Osteocyte (in vitro differentiated cells): ENCODE measurements at places on chromosomes 7 and 10. TPM values are rescaled to one million over a fixed set of nuclear protein-coding genes. Genes with fewer than 3 reads are reported as not detected.

Gene TMEM139
- not detected in 2 replicates for total RNA-seq

Gene AVL9
- total RNA-seq, result 21.2 and 28.4 TPM in 2 replicates

DNA sequence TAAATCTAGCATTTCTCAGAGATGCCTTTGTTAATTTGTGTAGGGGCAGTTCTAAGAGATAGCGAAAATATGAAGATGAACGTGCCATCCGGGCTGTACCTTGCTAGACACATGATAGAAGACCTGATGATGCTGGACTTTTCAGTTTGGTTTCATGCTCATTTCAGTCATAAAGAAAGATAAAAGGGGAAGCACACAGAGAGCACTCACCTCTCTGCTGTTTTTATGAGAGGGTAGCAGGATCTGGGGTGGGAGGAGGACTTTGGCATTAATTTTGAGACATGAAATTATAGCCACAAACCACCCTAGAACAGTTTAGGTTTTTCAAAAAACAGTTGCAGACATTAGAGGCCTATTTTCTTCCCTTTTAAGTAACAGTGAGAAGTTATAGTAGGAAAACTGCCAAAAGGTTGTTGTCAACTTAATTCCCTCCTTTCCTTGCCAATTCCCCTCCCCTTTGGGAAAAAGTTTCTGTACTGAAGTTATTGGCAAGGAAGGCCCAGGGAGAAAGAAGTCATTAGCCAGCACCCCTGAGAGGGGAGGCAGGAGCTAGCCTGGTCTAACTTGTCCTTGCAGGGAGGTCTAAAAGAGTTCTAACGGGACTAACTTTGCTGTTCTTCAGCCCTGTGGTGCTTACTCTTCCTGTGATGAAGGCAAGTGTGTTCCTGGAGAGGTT, 2.6 kb downstream of the ST7 start:
- no peak for DNase-seq

GRCh38 chr7:84982199-84982598, 204.7 kb downstream of the SEMA3D start:
- DNase-seq, result no peak

DNA sequence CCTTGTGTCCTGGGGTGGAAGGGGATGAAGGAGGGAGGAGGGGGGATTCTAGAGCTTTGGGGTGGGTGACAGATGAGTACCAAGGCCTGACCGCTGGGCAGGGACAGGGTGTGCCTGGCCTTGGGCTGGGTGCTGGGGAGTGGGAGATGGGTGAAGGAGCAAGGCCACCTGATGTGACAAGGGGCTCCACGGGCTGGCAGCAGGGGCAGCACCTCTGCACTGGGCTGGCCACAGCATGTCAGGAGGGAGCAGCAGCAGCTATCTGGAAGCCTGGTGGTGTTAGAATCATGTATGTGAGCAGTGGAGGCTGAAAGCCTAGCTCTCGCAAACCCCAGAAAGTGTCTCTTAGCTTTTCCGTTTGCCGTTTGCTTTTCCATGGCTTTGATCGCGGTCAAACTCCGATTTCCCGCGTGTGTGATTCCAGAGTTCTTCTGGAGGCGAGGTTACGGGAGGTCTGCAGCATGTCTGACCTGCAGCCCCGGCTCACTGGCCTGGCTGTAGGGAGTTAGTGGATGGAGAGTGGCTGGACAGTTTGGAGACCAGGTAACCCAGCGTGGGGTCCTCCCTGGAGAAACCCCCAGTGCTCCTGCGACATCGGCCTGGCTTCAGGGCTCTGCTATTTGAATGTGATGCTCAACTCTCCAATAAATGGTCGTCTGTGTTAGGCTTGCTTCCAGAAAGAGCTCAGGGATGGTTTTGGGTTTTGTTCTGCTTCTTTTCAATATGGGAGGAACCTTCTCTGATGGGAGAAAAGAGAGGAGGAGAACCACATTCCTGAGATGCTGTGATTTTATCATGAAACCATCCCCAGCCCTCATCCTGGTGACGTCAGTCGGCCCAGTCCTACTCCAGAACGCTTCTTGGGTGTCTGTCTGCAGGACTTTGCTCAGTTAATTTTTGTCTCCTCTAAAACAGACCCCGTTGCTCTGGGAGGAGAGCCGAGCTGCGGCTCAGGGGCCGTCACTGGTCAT, 105.5 kb downstream of the CUX1 start:
- DNase-seq, result no peak

DNA sequence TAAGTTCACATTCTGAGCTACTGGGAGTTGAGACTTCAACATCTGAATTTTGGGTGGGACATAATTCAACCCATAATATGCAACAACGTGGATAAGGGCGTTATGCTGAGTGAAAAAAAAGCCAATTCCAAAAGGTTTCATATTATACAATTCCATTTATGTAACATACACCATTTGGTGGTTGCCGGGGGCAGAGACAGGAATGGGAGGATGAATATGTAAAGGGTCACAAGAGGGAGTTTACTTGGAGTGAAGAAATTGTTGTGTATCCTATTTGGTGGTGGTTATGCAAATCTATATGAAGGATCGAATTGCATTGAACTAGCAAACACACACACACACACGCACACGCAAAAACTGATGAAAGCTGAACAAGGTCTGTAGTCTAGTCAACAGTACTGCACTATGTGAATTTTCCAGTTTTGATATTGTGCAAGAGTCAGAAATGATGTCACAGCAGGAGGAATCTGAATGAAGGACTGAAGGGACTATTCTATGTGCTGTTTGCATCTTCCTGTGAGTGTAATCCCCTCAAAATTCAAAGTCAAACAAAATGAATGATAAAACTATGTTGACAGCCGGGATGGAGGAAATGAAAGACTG, 249.2 kb upstream of the HABP2 start:
- no peak for DNase-seq

DNA sequence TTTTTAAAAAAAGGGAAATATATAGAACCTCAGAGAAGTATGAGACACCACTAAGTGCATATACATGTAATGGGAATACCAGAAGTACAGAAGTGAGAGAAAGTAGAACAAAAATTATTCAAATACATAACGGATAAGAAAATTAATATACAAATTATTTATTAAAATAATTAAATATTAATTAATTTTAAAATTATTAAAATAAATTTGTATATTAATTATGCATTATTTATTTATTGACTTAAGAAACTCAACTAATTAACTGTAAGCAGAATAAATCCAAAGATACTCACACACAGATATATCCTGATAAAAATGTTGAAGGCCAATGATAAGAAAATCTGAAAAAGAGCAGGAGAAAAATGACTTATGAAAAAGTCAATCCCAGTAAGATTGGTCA, 1333.5 kb upstream of the CELF2 start:
- no peak for DNase-seq

- no peak for DNase-seq
Measured at GRCh38 chr7:157347217-157347904, 10.6 kb downstream of the DNAJB6 start.

DNA sequence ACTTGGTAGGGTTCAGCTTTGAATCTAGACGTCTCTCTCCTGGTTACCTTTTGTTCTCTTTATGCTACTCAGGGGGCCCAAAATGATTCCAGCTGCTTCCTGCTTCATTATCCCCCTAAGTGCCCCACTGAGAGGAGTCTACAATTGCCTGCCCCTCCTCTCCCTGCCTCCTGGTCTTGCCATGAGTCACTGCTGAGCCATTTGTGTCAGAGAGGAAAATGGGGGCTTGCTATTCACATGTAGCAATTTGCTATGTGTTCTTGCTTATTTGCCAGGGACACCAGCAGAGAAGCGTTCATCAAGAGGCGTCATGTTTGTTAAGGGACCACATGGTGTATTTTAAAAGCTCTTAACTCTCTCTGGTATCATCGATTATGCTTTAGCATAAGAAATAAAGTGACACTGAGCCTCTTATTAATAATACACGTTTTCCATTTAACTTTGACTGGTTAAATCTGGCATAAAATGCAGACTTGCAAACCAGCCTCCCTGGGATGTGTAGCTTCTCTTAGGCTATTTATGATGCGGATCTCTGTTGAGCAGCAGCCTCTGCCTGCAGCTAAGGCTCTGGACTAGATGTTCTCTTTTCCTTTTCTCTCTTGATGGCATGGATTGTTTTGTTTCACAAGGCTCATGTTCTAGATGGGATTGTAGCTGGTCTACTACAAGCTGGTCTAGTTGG, 239.3 kb downstream of the AUTS2 start:
- no peak for DNase-seq

- DNase-seq, result no peak
Measured at GRCh38 chr7:68998136-68998535, 600.1 kb upstream of the AUTS2 start.

- DNase-seq, result no peak
Measured at GRCh38 chr10:35720366-35720765, 78.3 kb upstream of the FZD8 start.
